ENCODE measurements at places on chromosomes 3 and 15.

DNA sequence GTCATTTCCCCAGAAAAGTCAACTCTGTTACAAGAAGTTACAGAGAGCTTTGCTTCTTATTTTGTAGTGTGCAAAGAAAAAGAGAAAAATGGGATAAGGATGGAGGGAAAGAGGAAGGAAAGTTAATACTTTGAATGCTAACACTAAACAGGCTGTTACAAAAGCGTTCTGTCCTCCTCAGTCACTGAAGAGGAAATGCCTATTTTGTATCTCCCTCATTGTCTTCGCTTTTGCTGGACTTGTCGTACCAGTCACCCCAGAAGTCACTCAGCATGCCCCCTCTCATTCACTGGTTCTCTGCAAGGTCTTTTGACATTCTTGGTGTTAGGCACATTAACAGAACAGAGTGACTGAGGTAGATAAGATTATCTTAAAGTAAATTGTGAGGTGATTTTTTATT lies 129.6 kb downstream of the ALCAM start:
- no peak for DNase-seq

DNA sequence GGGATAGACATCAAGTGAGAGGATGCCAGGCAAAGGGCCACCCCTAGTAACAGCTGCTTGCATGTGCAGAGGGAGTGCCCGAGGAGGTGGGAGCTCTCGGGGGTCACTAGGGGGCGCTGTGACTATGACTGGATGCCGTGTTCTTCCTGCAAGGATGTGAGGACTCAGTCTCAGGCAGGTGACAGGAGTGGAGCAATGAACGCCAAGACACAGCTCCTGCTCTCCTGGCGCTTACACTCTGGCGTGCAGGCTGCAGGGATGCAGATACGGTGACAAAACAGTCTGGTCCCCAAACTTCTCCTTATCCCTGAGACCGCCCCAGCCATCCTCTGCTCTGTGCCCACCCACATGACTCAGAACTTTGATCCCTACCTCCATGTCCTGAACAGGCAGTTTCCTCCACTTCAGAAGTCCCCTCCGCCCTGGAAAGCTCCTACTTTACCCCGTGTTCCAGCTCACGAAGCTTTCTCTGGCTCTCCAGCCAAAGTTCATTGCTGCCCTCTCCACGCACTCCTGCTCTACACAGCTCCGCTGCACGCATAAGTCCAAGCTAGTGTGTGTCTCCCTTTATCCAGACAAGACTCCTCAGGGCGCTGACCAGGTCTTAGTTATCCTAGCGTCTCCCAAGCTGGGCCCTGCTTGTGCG lies 14.7 kb downstream of the RHOV start:
- DNase-seq = peak; percentile 85

- no peak for DNase-seq
Observed at GRCh38 chr3:14431452-14431916, 29.1 kb downstream of the SLC6A6 start.

DNA sequence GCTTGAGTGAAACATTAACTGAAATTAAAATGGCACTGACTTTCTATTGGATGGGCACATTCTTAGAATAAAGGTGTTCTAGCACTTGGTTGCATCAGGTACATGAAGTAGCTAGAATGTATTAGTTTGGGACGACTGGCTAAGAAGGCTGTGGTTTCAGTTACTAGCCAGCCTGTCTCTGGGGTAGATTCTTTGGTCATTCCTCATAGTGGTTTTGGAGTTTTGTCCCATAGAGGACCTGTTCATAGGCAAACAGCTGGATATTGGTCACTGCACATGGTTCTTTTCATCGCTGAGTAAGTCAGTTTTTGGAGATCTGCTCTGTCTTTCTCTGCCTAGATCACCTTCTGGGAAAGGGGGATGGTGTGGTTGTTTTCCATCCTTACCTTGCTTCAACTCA lies 55.3 kb downstream of the ADAMTSL3 start:
- no peak for DNase-seq
